Thyroid gland (tissue), 4 donors: ENCODE measurements at places on chromosomes 13 and 19. TPM values are rescaled to one million over a fixed set of nuclear protein-coding genes. Genes with fewer than 3 reads are reported as not detected.
A peak's percentile ranks its signal among the peaks of the same experiment; 100 is the strongest.

GRCh38 chr19:10420444-10421239, at the start of gene PDE4A:
PDE4A (plus strand) TSS chr19:10420538; CDS start chr19:10420765, 227 bp downstream.
- H3K27ac ChIP-seq, result no peak within 1 kb of the TSS
- H3K27me3 ChIP-seq, result peaks cover 43% of the 10 kb centered on the region

DNA sequence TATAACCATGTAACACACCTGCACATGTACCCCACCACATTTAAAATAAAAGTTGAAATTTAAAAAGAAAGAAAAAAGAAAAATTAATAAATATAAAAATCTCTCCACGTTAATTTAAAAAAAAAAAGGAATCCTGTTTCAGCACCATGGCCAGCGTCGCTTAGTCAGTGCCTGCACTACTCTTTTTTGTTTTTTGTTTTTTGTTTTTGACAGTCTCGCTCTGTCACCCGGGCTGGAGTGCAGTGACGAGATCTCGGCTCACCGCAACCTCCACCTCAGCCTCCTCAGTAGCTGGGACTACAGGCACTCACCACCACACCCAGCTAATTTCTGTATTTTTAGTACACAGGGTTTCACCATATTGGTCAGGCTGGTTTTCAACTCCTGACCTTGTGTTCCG, 835.9 kb downstream of the UQCRFS1 start:
- no peaks in the 10 kb centered on the region for H3K36me3 ChIP-seq
- no peak overlapping the region for H3K4me3 ChIP-seq
- H3K27me3 ChIP-seq, result no peaks in the 10 kb centered on the region
- DNase-seq, result no peak
- H3K4me1 ChIP-seq, result no peaks in the 10 kb centered on the region

GRCh38 chr13:83449668-83450395, 432.4 kb downstream of the SLITRK1 start:
- H3K36me3 ChIP-seq, result no peaks in the 10 kb centered on the region
- no peaks in the 10 kb centered on the region for H3K4me1 ChIP-seq
- no peak overlapping the region for H3K27ac ChIP-seq
- DNase-seq, result no peak
- no peaks in the 10 kb centered on the region for H3K27me3 ChIP-seq
- no peak overlapping the region for H3K4me3 ChIP-seq

GRCh38 chr19:18972301-18972811, 31.3 kb upstream of the HOMER3 start:
- DNase-seq, result no peak
- peak overlapping the region; percentile 96 for H3K27ac ChIP-seq
- H3K27me3 ChIP-seq, result no peaks in the 10 kb centered on the region
- no peaks in the 10 kb centered on the region for H3K36me3 ChIP-seq

GRCh38 chr13:43335764-43336163, 312.4 kb downstream of the DNAJC15 start:
- H3K4me1 ChIP-seq, result peaks cover 4% of the 10 kb centered on the region
- H3K36me3 ChIP-seq, result no peaks in the 10 kb centered on the region
- no peak overlapping the region for H3K27ac ChIP-seq

DNA sequence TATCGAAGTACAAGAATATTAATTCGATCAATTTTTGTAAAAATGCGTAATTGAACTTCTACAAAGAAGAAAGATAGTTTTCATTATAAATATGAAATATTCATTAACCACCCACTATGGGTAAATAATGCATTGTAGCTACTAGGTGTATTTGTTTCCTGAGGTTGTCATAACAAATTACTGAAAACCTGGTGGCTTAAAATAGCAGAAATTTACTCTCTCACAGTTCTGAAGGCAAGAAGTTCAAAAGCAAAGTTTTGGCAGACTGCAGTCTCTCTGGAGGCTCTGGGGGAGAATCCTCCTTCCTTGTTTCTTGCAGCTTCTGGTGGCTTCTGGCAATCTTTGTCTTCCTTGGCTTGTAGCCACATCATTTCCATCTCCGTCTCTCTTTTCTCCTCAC, 99.2 kb upstream of the MIR17HG start:
- DNase-seq, result no peak
- no peak overlapping the region for H3K4me3 ChIP-seq
- H3K27me3 ChIP-seq, result no peaks in the 10 kb centered on the region
- no peaks in the 10 kb centered on the region for H3K4me1 ChIP-seq

DNA sequence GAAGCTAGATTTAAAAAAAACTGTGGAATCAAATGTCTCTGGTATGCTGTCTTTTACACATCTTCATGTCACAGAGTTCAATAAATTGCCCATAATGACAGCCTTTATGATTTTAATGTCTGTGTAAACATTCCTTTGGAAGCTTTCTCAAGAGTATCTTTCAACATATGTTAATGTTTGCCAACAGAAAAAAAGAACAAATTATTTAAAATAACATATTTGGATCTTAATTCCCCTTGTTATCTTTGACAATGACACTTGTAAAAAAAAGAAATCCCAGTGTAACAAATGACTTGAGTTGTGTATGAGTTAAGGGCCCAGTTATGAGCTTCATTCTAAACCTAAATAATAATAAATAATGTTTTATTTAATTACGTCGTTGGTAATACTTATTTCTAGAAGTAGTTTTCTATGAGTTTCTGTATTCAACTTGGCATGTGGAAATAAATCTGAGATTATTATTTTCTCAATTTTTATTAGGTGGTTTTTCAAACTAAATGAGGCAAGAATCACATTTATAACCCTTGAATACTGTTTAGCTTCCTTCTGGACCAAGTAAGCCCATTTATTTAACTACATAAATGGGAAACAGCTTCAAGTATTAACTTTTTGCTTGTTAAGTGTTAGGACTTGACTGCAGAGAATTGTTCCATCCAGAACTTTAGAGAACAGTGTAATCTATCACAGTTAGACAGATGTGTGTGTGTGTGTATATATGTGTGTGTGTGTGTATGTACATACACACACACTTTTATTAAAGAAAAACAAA, 182.1 kb downstream of the POSTN start:
- H3K36me3 ChIP-seq, result no peaks in the 10 kb centered on the region
- H3K4me1 ChIP-seq, result no peaks in the 10 kb centered on the region

- H3K4me3 ChIP-seq, result no peak overlapping the region
- DNase-seq, result no peak
- no peaks in the 10 kb centered on the region for H3K27me3 ChIP-seq
- no peak overlapping the region for H3K27ac ChIP-seq
- H3K36me3 ChIP-seq, result no peaks in the 10 kb centered on the region
- no peaks in the 10 kb centered on the region for H3K4me1 ChIP-seq
Measured at GRCh38 chr13:28613562-28613961, 45.4 kb upstream of the POMP start.

GRCh38 chr19:41993612-41994483, at the start of gene ATP1A3:
ATP1A3 (minus strand) TSS chr19:41994230; CDS start chr19:41994076, 154 bp downstream.
- no peaks in the 10 kb centered on the region for H3K36me3 ChIP-seq
- H3K27ac ChIP-seq, result no peak within 1 kb of the TSS
- H3K27me3 ChIP-seq, result peaks cover 14% of the 10 kb centered on the region
- DNase-seq, result no peak
- H3K4me1 ChIP-seq, result no peaks in the 10 kb centered on the region

DNA sequence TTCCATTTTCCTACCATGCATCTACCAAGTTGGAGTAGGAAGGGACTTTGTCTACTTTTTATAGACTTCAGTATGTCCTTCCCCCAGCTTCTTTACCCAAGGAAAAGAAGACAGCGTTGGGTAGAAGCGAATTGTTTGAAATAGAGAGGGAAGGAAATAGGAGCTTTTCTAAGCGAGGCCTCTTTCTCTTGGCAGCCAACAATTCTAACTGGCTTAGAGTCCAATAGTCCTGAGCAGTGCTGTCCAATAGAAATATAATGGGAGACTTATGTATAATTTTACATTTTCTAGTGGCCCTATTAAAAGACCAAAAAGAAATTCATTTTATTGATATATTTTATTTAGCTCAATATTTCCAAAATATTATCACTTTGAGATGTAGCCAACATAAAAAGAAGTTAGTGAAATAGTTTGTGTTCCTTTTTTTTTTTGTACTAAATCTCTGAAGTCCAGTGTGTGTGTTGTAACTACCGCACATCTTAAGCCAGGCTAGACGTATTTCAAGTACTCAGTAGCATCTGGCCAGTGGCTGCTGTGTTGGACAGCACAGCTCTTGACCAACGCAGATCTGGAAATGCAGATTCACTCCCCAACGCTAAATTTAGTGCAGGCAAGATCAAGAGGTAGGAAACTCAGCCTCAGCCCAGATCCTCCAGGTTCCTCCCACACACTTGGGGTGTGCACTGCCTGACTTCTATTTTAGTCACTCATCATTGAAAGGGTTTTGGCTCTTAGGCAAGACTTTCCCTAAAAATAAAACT, 179.2 kb downstream of the SHISA2 start:
- no peaks in the 10 kb centered on the region for H3K36me3 ChIP-seq
- no peak for DNase-seq
- no peaks in the 10 kb centered on the region for H3K27me3 ChIP-seq
- H3K4me3 ChIP-seq, result no peak overlapping the region
- no peaks in the 10 kb centered on the region for H3K4me1 ChIP-seq

DNA sequence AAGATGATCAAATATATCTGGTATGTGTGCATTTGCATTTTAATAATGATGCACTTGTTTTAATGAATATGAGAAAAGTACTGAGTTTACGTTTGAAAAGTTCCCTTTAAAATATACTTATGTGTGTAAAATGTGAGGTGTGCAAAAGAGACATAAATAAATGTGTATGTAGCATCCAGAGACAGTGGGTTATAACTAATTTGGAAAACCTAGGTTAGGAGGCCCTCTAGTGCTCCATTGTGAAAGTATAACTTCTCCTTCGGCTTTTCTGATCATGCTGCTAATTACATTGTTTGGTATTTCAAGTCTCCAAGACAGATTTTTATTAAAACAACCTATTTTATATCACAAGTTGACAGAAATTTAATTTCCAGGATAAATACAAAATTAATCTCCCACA, 30.1 kb downstream of the SCEL start:
- no peak for DNase-seq
- H3K4me3 ChIP-seq, result no peak overlapping the region
- H3K27me3 ChIP-seq, result no peaks in the 10 kb centered on the region
- H3K4me1 ChIP-seq, result no peaks in the 10 kb centered on the region
- H3K36me3 ChIP-seq, result no peaks in the 10 kb centered on the region

DNA sequence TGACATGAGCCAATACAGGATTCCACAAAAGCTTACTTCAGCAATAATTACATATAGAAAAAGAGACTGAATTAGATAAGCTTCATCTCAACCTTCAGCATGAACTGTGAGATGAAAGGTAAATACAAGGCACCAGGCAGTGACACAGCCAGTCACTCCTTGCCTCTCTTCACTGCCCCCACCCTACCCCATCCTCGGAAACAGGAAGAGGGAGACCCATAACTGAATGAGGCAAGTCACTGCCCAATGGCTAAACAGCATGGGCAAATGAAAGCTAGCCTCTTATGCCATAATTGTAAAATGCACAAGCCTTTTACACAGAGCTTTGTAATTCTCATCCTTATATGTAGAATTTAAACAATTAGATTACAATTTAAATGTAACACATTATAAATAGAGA, 1.7 kb downstream of the ZNF160 start:
- no peak for DNase-seq
- no peaks in the 10 kb centered on the region for H3K36me3 ChIP-seq
- H3K27me3 ChIP-seq, result no peaks in the 10 kb centered on the region
- no peak overlapping the region for H3K4me3 ChIP-seq

DNA sequence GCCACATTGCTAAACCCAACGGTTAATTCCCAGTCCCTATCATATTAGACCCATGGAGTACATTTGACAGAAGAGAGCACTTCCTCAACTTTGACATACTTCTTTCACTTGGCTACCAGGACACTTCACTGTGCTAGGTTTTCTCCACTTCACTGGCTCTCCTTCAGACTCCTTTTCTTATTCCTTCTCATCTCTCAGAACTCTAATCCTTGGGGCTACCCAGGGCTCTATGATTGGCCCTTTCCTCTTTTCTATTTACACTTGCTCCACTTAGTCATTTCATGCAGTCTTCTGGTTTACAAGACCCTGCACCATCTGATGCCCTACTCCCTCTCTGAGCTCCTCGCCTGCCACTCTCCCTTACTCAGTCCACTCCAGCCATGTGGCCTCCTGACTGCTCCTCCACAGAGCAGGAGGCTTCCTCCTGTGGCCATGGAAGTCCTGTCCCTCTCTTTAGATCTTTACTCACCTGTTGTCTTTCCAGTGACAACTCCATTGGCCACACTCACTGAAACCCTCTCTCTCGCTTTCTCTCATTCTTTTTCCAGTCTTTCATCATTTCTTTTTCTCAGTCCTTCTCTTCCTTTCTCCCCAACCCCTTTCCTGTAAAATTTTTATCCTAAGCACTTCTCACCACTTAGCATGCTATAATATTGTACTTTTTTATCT, 90.4 kb downstream of the TBC1D4 start:
- no peak overlapping the region for H3K4me3 ChIP-seq
- no peak overlapping the region for H3K27ac ChIP-seq
- peaks cover 21% of the 10 kb centered on the region for H3K4me1 ChIP-seq
- no peak for DNase-seq
- H3K27me3 ChIP-seq, result no peaks in the 10 kb centered on the region

GRCh38 chr13:98406427-98406826, 170.5 kb downstream of the STK24 start:
- peak overlapping the region; percentile 37 for H3K27ac ChIP-seq
- peak; percentile 37 for DNase-seq
- H3K27me3 ChIP-seq, result no peaks in the 10 kb centered on the region
- no peak overlapping the region for H3K4me3 ChIP-seq
- H3K36me3 ChIP-seq, result no peaks in the 10 kb centered on the region
- peaks cover 25% of the 10 kb centered on the region for H3K4me1 ChIP-seq

DNA sequence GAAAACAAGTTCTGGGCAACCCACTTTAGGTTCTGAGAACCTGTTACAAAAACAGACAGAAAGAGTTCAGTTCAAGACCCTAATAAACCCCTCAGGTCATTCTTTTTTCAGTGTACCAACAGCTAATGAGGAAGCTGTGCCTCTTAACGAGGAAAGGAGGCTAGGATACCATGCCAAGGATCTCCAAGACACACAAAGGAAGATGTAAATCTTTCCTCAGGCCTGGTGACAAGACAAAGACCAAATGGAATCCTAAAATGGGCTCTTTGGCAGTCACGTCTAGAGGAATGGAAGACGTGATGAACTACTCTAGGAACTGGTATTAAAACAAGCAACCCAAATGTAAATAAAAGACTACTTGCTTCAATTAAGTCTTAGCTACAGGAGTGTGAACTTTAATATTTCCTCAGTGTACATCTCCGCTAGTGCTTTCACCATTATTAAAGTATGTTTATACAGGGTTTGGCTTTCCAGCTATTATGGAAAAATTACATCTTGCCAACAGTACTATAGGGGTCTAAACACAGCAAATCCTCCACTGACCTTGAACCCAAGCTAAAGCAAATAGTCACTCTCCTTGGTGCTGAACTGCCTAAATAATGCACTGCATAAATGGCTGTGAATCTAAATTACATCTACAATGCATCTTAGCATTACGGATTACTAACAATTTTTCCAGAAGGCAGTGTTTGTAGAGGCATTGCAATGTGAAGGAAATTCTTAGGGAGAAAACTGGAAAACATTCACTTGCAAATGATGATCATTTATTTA, 42.3 kb downstream of the ENOX1 start:
- H3K4me1 ChIP-seq, result no peaks in the 10 kb centered on the region
- H3K27me3 ChIP-seq, result no peaks in the 10 kb centered on the region
- no peak overlapping the region for H3K4me3 ChIP-seq

- H3K4me3 ChIP-seq, result no peak overlapping the region
- H3K27ac ChIP-seq, result no peak overlapping the region
- no peak for DNase-seq
- no peaks in the 10 kb centered on the region for H3K36me3 ChIP-seq
Measured at GRCh38 chr13:35841060-35841521, 290.1 kb downstream of the DCLK1 start.

PRX gene
- 27.5 TPM for total RNA-seq

PSG4 gene
- not detected for total RNA-seq

CABP5 gene
- not detected for total RNA-seq

EPSTI1 gene
- 12.8 TPM for total RNA-seq

SLC1A6 gene
- total RNA-seq, result 1.5 TPM

ZNF83 gene
- 117 TPM for total RNA-seq

KLK12 gene
- not detected for total RNA-seq

ZNF880 gene
- total RNA-seq, result 41.9 TPM
